ENCODE measurements at places on chromosomes 1 and 21. TPM values are rescaled to one million over a fixed set of nuclear protein-coding genes. Genes with fewer than 3 reads are reported as not detected.

DNA sequence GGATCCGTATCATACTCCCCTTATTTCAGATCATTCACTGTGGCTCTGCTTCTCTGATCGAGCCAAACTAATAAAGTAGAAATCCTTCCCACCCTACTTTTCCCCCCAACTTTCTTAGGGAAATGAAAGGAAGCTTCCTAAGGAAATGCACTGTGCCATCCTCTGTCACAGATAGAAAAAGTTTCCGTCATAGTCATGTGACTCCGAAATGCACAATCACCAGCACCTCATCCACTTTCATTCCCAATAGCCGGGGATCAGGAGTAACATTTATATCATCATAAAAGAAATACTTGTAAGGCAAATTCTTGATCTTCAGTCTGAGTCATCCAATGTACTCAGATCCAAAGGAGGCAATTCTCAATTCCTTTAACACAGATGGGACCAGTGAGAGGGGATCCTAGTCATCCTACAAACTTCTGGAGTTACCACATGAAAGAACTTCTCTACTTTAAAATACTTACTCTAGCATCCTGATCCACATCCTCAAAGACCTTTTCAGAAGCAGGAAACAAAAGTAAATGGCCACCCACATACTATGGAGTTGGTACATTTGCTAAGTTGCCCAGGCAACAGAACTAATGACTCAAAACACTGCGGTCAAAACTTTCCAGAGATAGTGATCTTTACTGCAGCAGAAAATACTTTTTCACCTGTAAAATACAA lies 97.8 kb upstream of the ZC3H11B start:
- H3K4me1 ChIP-seq = no peaks in the 10 kb centered on the region
- H3K4me3 ChIP-seq = no peak overlapping the region

GRCh38 chr21:43933199-43933598 lies 68.2 kb downstream of the AGPAT3 start:
- H3K36me3 ChIP-seq = peaks cover 39% of the 10 kb centered on the region
- H3K4me1 ChIP-seq = peaks cover 12% of the 10 kb centered on the region
- no peak overlapping the region for H3K4me3 ChIP-seq

The ADAMTS5 gene
- 7.8 TPM for polyA plus RNA-seq

- H3K4me1 ChIP-seq = no peaks in the 10 kb centered on the region
- H3K36me3 ChIP-seq = no peaks in the 10 kb centered on the region
- no peak overlapping the region for H3K4me3 ChIP-seq
- H3K27me3 ChIP-seq = peaks cover 27% of the 10 kb centered on the region
- H3K27ac ChIP-seq = no peak overlapping the region
These were observed 5.7 kb downstream of the HIVEP3 start for GRCh38 chr1:41913014-41913413.

- H3K27ac ChIP-seq = no peak overlapping the region
- peaks cover 22% of the 10 kb centered on the region for H3K4me1 ChIP-seq
- no peak overlapping the region for H3K4me3 ChIP-seq
- no peaks in the 10 kb centered on the region for H3K27me3 ChIP-seq
- DNase-seq = no peak
- H3K36me3 ChIP-seq = no peaks in the 10 kb centered on the region
These were observed 258.5 kb upstream of the IRF2BP2 start for GRCh38 chr1:234868296-234869147.

The ERICH3 gene
- polyA plus RNA-seq = 1.1 TPM

DNA sequence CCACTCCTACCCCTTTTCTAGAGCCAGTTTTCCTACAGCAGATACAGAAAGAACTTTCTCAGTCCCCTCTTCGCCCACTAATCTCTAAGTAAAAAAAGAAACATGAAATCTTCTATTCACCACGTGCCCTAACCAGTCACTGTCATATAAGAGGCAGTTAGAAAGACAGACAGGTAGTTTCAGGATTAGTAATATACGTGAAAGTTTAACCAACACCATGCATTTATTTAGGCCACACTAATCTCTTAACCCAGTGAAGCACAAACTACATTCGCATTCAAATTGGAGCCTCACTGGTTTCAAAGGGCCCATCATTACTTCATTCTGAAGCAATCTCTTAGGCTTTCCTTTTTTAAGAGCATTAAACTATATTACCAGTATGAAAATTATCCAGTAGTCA lies 10.1 kb downstream of the GPATCH2 start:
- H3K4me3 ChIP-seq = no peak overlapping the region
- H3K36me3 ChIP-seq = peaks cover 6% of the 10 kb centered on the region
- no peaks in the 10 kb centered on the region for H3K4me1 ChIP-seq
- DNase-seq = no peak
- no peaks in the 10 kb centered on the region for H3K27me3 ChIP-seq

GRCh38 chr1:53371851-53372250 lies 44.0 kb upstream of the LRP8 start:
- H3K36me3 ChIP-seq = no peaks in the 10 kb centered on the region
- no peak overlapping the region for H3K27ac ChIP-seq
- no peak overlapping the region for H3K4me3 ChIP-seq
- DNase-seq = no peak
- H3K27me3 ChIP-seq = no peaks in the 10 kb centered on the region

DNA sequence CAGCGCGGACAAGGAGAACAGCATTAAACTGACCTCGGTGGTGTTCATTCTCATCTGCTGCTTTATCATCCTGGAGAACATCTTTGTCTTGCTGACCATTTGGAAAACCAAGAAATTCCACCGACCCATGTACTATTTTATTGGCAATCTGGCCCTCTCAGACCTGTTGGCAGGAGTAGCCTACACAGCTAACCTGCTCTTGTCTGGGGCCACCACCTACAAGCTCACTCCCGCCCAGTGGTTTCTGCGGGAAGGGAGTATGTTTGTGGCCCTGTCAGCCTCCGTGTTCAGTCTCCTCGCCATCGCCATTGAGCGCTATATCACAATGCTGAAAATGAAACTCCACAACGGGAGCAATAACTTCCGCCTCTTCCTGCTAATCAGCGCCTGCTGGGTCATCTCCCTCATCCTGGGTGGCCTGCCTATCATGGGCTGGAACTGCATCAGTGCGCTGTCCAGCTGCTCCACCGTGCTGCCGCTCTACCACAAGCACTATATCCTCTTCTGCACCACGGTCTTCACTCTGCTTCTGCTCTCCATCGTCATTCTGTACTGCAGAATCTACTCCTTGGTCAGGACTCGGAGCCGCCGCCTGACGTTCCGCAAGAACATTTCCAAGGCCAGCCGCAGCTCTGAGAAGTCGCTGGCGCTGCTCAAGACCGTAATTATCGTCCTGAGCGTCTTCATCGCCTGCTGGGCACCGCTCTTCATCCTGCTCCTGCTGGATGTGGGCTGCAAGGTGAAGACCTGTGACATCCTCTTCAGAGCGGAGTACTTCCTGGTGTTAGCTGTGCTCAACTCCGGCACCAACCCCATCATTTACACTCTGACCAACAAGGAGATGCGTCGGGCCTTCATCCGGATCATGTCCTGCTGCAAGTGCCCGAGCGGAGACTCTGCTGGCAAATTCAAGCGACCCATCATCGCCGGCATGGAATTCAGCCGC lies 2.5 kb downstream of the S1PR1 start:
- H3K27ac ChIP-seq = no peak overlapping the region
- peaks cover 15% of the 10 kb centered on the region for H3K4me1 ChIP-seq
- H3K27me3 ChIP-seq = peaks cover 28% of the 10 kb centered on the region
- no peak overlapping the region for H3K4me3 ChIP-seq
- DNase-seq = no peak

DNA sequence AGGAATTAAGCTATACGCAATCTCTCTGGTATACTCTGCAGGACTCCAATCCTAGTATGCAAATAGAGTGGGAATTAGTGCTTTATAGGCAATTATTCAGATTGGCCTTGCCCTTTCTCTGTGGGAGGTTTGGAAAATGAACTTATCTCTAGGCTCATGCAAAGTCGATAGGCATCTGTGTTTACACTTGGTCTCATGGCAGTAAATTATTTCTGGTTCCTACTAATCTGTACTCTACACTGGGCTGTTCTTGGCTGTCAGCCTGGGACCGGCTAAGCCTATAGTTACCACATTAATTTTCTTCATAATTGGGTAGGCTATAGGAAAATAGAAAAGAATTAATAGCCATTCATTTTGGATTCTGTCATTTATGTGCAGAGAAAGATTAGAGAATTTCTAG lies 544.6 kb downstream of the AMY1C start:
- H3K4me3 ChIP-seq = no peak overlapping the region
- no peaks in the 10 kb centered on the region for H3K36me3 ChIP-seq
- H3K27me3 ChIP-seq = no peaks in the 10 kb centered on the region
- DNase-seq = no peak
- H3K4me1 ChIP-seq = no peaks in the 10 kb centered on the region

The TINAGL1 gene
- polyA plus RNA-seq = 37.7 TPM

The SMCP gene
- polyA plus RNA-seq = not detected

The RHD gene
- 1.5 TPM for polyA plus RNA-seq
